ENCODE measurements at places on chromosomes 16 and 17.

DNA sequence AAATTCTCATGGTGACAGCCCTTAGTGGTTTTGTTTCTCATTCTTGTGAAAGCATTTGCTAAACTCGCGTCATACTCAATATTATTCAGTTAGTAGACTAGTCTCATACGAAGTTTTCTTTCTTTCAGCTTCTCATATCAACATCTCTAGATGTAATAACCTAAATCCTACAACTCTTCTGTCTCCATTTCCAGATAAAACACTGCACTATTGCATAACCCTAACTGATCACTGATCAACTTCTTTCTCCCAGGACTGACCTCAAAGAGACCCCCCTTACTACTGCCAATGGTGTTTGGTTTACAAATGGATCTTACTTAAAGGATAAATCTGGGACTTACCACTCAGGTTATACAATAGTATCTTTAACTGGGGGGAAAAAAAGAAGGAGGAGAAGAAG is 36.3 kb upstream of the TEKT1 start:
- DNase-seq = no peak

DNA sequence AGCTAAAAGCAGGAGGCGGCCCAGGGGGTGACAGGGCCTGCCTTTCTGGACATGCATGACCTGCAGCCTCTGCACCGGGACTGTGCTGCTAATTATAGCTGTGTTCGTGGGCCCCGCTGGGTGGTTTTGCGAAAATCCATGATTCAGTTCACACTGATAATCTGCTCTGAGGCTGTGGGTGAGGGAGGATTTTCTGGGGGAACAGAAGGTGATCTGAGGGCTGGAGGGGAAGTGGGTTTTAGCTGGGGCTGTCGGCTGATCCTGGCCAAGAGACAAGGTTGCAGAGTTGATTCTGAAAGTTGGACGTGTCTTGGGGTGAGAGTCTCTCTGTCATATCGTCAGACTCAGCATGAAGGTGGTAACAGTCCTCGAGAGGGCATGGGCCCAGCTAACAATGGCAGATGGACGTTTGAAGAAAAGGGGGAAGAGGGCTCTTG is 187.5 kb upstream of the ZNF469 start:
- no peak for DNase-seq

DNA sequence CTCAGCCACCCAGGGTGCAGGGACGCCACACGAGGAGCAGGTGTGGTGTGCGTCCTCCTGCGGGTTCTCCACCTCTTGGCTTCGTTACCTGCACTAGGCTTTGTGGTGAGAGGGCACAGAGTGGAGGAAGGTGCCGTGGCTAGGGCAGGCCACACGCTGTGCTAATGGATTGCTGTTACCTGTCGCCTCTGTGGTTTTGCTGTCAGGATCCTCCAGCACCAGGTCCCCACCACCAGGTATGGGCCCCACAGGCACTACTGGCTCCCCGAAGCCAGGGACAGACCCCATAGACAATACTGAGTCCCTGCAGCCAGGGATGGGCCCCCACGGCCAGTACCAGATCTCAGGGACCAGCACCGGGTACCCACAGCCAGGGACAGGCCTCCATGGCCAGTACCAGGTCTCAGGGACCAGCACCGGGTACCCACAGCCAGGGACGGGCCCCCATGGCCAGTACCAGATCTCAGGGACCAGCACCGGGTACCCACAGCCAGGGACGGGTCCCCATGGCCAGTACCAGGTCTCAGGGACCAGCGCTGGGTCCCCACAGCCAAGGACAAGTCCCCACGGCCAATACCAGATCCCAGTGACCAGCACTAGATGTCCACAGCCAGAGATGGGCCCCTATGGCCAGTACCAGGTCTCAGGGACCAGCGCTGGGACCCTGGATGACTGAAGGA is 315.6 kb downstream of the SEC14L1 start:
- DNase-seq = no peak

DNA sequence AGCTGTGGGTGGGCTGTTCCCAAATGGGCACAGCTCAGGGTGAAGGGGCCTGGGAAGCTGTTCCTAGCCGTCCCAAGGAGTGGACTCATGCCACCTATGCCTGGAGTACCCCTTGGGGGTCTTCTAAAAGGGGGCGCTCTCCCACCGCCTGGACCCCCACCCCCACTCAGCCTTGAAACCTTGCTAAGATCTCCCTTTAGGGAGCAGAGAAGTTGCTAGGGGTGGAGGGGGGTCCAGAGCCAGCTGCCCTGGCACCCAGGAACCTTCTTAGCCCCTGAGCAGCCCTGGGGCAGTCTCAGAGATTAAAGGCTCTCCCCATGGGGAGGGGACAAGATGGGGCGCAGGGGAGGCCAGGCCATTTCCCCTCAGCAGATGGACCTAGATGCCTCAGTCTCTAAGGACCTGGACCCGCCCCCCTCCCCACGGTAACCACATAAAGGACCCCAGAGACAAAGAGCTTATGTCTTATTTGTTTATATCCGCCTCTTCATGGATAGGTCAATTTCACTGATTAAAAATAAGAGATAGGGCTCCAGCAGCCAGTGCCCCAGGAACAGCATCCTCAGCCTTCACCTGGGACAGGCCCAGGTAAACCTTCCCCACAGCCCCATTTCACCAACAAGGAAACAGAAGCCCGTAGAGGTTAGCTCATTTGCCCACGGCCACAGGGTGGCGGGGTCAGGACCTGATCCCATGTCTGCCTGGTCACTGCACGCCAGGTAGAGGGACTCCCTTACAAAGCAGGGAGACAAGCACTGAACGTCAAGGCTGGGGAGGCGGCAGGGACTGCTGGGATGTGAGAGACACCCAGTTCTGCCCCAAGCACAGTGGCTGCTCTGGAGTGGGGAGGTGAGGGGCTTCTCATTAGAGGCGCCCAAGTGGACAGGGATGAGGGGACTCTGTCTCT is 3.4 kb downstream of the MTSS2 start:
- DNase-seq = no peak

DNA sequence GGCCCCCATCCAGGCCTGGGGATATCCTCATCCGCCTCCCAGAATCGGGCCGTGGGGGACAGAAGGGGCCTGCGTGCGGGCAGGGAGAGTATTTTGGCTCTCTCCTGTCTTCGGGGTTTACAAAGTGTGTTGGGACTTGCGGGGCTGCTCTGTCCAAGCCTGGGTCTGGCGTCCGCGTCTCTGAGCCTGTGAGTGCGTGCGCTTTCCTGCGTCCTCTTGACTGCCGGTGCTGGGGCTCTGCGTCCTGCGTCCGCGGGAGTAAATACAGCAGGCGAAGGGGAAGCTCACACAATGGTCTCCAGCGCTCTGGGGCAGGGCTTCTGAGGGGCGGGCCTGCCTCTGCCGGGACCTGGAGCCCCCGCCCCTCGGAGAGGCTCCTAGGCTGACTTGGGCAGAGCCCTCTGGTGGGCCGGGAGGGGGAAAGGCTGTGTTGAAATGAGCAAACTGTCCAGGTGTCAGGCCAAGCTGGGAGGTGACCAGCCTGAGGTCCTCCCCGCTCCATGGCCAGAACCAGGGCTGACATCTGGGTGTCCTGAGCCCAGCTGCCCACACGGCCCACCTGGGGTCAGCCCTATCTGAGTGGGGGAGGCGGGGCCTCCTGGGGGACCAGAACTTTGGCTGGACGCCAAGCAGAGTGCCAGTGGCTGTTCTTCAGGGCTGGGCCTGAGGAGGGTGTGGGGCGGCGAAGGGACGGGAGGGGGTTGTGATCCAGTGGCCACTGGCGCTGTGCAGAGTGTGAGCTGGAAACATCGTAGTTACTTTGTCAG is 233.6 kb downstream of the SEC14L1 start:
- no peak for DNase-seq

GRCh38 chr17:79332011-79332554 is 257.5 kb downstream of the ENGASE start:
- no peak for DNase-seq
